ENCODE measurements at places on chromosomes 6 and 20.

DNA sequence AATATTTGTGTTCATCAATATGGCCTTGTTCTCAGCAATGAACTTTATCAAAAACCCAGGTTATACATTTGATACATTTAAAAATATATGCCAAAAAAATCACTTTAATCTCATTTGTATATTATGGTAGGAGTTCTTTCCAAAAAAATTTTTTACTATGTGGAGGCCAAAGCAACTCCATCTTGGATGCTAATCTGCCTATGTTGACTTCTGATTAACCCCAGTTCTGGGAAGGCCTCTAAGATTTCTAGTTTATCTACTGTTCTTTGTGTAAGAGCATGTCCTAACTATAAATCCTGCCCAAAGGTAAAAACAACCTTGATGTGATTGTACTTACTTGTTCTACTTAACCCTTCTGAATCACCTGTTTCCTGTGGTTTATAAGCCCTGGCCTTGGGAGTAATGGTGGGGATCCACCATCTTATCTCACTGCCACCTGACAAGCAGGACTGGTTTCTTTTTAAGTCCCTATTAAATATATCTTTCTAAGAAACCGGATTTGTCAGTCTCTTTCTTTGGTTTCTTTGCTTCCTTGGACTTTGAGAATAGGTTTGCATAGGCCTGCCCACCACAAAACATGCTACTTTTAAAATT is 46.7 kb downstream of the RNGTT start:
- DNase-seq, result no peak

- DNase-seq, result no peak
Measured at GRCh38 chr20:34185766-34186620, 55.2 kb upstream of the ASIP start.

DNA sequence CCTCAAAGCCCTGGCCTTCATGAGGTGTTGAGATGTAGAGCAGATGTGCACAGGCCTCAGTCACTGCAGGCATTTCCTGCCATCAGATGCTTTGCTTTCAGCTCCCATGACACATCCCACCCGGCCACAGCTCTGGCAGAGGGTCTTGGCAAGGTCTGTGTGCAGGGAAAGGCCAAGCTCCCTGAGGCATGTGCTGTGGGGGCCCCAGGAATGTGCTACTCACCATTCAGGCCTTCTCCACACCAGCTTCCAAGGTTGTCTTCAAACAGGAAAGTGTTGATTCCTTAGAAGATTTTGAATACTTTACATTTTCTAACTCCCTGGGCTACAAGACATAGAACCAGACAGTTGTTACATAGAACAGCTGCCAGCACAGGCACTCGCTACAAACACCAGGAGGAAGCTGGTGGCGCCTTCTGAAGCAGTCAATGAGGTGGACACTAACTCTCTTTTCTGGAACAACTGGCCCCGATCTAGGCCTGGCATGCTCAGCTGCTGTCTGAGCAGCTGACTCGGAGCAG is 27.8 kb downstream of the CASS4 start:
- DNase-seq, result no peak

DNA sequence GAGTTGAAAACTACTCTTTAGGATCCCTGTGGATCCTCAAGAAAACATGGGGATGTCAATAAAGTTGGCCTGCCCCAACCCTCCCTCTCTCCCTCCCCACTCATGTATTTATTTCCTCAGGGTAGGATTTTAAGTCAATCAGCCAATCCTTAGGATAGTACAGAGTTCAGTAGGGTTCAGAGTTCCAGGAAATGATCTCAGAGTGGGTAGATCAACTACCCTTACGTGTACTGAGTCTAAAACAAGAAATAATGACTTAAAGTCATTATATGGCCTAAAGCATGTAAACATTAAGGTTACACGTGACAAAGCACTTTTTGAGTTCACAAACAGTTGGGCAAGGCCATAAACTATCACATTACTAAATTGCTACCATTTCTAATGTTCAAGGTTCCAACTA is 47.2 kb upstream of the REV3L start:
- peak; percentile 15 for DNase-seq

- DNase-seq, result no peak
Measured at GRCh38 chr20:33070111-33071053, 9.1 kb upstream of the BPIFB4 start.

DNA sequence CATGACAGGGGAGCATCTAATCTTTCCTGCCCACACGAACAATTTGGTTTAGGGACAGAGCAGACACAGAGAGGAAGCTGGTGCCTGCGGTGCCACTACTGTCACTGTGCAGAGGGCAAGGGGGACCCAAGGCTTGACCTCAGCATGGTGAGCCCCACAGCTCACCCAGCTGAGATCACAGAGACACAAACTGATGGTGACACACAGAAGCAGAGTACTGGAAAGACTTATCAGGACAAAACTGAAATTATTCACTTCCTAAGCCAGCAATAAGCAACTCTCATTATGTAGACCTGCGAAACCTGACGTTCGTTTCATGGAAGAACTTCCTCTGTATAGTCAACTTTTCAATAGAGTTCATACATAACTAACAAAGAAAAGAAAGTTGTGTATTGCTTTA is 86.1 kb downstream of the HUS1B start:
- DNase-seq, result no peak

All from HuH-7 (cell line).